ENCODE measurements at places on chromosomes 1 and 21.

DNA sequence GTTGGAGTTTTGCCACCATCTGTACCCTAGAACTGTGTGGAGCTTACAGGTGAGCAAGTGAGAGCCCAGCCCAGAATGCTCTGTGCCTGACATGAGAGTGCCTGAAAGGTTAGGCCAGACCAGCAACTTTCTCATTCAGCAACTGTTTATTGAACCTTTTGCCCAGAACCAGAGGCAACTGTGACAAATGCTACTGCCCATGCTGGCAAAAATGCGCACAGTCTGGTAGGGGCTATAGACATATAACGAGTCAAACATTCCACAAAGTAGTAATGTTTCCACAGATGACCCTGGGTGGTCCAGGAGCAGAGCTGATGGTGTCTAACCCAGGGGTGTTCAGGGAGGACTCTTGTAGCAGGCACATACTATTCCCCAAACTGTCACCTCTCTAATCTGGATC is 56.0 kb upstream of the GCLM start:
- DNase-seq: no peak

- no peak for DNase-seq
Observed at GRCh38 chr1:214660190-214660589, 57.2 kb downstream of the CENPF start.

- DNase-seq: peak; percentile 47
Observed at GRCh38 chr1:53326598-53327181, 1.2 kb downstream of the LRP8 start.

GRCh38 chr1:60367532-60367931 is 294.0 kb upstream of the C1orf87 start:
- DNase-seq: no peak

GRCh38 chr1:224681816-224682215 is 65.7 kb downstream of the CNIH3 start:
- no peak for DNase-seq

- DNase-seq: no peak
Observed at GRCh38 chr1:63087966-63088365, 234.4 kb upstream of the FOXD3 start.

GRCh38 chr1:87200875-87201638 is 127.6 kb upstream of the LMO4 start:
- no peak for DNase-seq

- DNase-seq: no peak
Observed at GRCh38 chr1:216812966-216813365, 89.7 kb upstream of the ESRRG start.

DNA sequence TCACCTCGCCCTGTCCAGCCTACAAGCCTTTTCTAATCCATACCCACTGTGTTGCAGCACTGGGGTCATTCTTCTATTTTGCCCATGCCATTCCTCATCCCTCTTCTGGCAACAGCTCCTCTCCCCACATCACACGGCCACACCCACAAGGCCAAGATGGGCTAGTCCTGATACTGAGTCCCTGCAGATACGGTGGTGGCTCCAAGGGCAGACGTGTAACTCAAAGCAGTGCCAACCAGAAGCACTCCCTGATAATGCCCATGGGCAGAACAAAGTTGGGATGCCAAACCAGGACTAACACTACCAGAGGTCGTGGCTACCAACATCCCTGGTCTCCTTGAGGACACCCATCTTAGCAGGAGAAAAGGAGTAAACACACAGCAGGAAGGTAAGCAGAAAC is 64.8 kb downstream of the APP start:
- no peak for DNase-seq

DNA sequence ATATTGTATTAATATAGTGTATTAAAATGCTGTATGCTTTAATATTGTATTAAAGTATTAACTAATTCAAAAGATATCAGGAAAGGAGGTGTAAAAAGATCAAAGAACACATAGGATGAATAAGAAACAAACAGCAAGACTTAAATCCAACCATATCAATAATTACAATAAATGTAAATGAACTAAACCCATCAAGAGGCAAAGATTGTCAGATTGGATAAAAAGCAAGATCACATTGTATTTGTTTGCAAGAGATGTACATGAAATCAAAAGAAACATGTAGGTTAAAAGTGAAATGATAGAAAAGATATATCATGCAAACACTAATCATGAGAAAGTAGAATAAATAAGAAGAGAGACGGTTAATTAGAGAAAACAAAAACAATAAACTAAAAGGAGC is 34.1 kb upstream of the RAB3GAP2 start:
- DNase-seq: no peak

- DNase-seq: no peak
Observed at GRCh38 chr1:62139410-62139809, 55.2 kb upstream of the L1TD1 start.

- no peak for DNase-seq
Observed at GRCh38 chr1:180539136-180539535, 19.6 kb upstream of the OVAAL start.

DNA sequence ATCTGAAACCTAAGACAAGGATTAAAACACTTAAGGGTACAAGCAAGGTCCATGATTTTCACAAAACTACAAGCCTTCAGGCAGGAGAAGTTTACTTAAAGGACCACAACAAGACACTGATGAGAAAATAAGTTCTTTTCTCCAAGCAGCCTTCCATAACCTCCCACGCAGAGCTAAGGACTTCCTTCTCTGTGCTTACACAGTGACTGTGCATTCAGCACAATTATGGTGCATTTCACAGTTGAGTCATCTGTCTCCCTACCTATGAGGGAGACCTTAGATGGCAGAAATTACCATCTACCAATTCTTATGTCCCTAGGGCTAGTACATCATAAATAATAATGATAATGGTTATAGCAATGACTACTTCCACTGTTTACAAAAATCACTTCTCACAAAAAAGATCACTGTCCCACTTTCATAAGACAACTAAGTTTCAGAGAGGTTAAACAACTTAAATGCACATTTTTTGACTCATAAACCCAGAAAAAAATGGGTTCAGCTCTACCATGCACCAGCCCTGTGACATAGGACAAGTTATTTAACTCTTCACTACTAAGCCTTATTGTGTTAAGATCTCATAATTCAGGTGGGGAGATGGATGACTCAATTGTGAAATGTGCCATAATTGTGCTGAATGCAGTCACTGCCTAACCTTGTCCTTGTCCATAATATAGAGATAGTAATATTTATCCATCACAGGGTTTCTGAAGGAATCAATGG is 45.3 kb downstream of the TARBP1 start:
- peak; percentile 51 for DNase-seq

GRCh38 chr1:48470481-48470855 is 1.5 kb downstream of the SPATA6 start:
- DNase-seq: no peak

DNA sequence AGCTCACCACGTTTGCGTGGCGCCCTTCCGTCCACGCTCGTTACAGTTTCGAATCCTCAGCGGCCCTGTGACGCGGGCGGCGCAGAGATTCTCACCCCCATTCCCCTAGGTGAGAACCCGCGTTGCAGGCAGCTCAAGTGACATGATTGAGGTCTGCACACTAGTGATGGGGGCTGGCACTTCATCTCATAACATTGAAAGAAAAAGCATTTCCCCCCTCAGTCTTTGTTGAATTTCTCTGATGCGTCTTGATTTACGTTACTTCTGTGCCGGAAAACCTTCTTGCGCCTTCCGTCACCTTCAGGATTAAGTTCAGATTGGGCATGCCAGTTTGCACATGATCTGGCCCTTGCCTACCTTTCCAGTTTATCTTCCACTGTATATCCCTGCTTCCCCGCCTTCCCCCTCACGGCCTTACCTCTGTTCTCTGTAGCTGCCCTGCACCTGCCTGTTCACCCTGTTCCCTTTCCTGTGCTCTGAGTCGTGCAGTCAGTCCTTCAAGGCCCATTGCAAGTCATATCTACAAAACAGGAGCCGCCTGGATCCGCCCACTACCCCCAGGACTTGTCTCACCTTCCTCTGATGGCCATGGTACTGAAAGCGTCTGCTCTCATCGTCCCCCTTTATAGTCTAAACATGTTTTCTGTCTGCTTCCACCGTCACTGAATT is 1.1 kb downstream of the CTPS1 start:
- peak; percentile 26 for DNase-seq

GRCh38 chr1:29519108-29519787 is 282.9 kb downstream of the PTPRU start:
- DNase-seq: no peak

- DNase-seq: no peak
Observed at GRCh38 chr1:2529784-2530512, at the start of gene HES5. TSS of gene HES5 (minus strand) at chr1:2530263. CDS start at chr1:2530164, 99 bp downstream.

- no peak for DNase-seq
Observed at GRCh38 chr1:233006541-233006973, 56.1 kb downstream of the NTPCR start.
